ENCODE measurements at places on chromosomes 3 and 15.

DNA sequence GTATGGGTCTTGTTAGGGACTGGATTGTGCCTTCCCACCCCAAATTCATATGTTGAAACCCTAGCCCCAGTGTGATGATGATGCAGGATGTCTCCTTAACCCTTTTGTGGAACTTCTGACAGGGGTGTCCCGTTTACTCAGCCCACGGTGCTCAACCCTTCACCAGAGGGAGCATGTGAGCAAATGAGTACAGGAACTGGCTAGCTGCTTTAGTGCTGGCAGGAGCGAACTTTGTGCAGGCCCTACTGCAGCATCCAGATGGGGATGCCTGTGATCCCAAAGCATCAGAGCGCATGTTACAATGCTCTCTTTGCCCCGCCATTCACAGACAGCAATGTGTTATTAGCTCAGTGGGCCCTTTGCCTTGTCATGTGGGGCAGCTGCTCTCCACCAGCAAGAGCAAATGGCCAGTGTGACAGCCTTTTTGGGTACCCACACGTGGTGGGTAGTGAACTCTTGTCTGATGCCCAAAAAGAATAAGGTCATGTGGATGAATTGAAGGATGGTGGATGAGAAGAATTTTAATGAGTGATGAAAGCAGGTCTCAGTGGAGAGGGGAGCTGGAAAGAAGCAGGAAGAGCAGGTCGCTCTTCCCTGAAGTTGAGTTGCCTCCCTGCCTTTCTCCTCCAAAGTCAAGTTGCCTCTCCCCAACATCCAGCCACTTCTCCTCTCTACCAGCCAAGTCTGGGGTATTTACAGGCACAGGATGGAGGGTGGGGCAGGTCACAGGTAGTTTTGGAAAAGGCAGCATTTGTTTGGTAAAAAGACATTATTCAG lies 63.3 kb upstream of the STRIT1 start:
- DNase-seq = no peak

DNA sequence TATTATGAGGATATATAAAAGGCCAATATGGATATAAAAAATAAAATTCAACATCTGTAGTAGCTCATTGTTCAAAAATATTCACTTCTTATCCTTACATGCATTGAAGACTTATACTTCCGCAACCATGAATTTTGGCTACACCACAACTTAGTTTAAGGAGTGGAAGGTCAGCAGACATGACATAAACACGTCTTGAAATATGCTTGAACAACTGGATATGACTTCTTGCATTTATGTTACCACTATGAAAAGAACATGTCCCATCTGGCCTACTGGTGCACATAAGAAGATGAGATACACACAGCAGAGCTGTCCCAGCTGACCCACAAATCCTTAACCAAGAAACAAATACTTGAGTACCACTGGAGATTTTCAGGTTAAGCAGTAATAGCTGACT lies 52.1 kb downstream of the MYO9A start:
- DNase-seq = no peak

- no peak for DNase-seq
Observed at GRCh38 chr3:121883507-121883906, 10.7 kb upstream of the SLC15A2 start.

- no peak for DNase-seq
Observed at GRCh38 chr3:113630956-113631542, 65.4 kb downstream of the USF3 start.

- no peak for DNase-seq
Observed at GRCh38 chr3:105662306-105662705, 206.5 kb downstream of the CBLB start.

Measured in NCI-H2081 treated with DMSO at 0.1 percent for 48 hours (cell line).